Naive thymus-derived CD4-positive, alpha-beta T cell (primary cell): ENCODE measurements at places on chromosomes 1 and 21.
A peak's percentile ranks its signal among the peaks of the same experiment; 100 is the strongest.

DNA sequence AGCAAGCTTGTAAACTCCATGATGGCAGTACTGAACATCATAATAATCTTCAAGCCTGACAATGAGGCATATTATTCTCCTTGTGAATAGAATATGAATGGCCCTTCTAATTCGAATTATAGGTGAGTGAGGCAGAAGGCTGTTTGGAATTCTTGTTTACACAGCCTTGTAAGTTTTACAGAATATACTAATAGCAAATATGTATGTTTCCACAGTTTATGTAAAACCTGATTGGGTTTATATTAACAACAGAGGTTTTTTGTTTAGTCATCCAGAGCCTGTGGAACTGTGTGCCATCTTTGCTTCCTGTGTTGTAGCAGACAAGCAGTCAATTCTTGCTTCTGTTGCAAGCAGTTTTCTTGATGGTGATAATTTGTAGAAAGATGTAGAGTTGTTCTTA is 8.0 kb downstream of the OSBPL9 start:
- DNase-seq, result no peak

- no peak for DNase-seq
Measured at GRCh38 chr1:206737729-206738201, 32.8 kb upstream of the IL19 start.

GRCh38 chr1:234611847-234612351 is 1.9 kb upstream of the IRF2BP2 start:
- DNase-seq, result no peak

DNA sequence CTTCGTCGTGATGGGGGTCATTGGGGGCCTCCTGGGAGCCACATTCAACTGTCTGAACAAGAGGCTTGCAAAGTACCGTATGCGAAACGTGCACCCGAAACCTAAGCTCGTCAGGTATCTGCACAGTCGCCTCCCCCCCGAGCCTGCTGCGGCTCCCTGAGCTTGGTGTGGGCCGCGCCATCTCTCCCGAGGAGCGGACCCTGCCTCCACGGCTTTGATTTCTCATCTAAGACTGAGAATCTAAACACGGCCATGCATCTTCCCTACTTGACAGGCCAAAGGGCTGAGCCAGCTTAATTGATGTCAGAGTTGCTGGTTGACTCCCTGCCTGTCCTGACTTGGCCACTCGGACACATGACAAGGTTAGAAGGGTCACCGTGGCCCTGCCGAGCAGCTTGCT is 19.1 kb downstream of the NPPA start:
- DNase-seq, result no peak

GRCh38 chr1:46960250-46960649 is 19.0 kb upstream of the CYP4A11 start:
- no peak for DNase-seq

GRCh38 chr1:168065506-168065905 is 71.2 kb downstream of the GPR161 start:
- no peak for DNase-seq

GRCh38 chr1:39129514-39129913 is 75.0 kb upstream of the MACF1 start:
- DNase-seq, result no peak

DNA sequence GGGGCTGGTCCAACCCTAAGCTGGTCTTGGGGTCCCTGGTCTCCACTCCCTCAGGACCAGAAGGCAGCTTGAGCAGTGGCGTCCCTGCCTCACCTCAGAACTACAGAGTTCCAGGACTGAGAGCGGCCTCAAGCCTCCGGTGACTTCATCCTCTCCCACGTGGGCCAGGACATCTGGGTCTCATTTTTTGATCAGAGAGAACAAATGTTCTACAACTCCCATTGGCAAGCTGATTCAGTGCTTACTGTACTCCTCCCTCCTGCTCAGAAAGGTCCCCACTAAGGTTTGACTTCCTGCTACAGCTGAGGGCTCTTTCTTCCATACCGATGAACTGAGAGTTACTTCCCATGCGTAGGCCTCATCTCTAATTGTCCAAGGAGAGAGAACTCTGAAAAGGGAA is 78.5 kb downstream of the PLXNA2 start:
- DNase-seq, result no peak

- DNase-seq, result no peak
Measured at GRCh38 chr1:21634806-21635535, 34.2 kb downstream of the RAP1GAP start.

GRCh38 chr1:154714638-154715037 is 106.7 kb upstream of the ADAR start:
- peak; percentile 3 for DNase-seq

- no peak for DNase-seq
Measured at GRCh38 chr21:28310171-28310685, 682.4 kb downstream of the LTN1 start.

- DNase-seq, result no peak
Measured at GRCh38 chr1:74995821-74996220, 138.4 kb upstream of the LHX8 start.

DNA sequence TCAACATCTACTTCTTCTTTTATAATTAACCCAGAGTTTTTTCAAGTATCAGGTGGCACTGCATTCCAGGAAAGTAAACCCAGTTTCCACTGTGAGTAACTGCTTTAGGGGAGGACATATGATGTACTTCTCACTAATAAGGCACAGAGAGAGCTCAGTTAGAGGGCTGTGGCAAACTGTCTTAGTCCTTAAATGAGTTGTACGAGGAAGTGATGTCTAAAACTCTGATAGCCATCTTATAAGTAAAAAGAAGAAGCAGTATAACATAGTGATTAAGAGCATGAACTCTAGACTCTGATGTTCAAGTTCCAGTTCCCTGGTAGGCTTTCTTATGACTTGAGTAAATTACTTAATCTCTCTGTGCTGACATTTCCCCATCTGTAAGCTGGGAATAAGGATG is 58.7 kb upstream of the PTGS2 start:
- no peak for DNase-seq

DNA sequence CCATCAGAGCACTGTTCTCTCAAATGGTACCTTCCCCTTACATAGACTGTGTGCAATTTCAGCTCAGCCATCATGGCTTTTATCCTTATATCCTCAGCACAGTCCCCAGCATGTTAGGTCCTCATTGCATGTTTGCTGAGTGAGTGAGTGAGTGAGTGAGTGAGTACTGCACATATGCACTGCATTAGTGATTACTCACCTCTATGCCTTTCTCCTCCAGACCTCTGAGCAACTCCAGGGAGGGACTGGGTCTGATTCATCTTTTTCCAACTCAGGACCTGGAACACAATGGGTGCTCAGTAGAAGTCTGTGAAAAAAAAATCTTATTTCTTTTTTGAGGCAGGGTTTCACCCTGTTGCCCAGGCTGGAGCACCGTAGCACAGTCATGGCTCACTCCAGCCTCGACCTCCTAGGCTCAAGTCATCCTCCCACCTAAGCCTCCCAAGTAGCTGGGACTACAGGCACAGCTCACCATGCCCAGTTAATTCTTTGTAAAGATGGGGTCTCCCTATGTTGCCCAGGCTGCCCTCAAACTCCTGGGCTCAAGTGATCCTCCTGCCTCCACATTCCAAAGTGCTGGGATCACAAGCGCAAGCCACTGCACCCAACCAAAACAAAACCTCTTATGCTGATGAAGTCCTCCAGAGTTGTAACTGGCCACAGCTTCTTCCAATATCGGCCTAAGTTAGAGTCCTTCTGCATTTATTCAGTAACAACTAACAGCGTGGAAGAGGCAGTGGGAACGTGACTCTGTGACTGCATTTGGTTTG is 23.7 kb downstream of the RNU5D-1 start:
- no peak for DNase-seq
